ENCODE measurements at places on chromosomes 11 and 22.

- DNase-seq: no peak
Measured at GRCh38 chr22:45235101-45235777, 5.5 kb downstream of the KIAA0930 start.

GRCh38 chr11:15935373-15935772 lies 421.0 kb downstream of the SOX6 start:
- DNase-seq: no peak

DNA sequence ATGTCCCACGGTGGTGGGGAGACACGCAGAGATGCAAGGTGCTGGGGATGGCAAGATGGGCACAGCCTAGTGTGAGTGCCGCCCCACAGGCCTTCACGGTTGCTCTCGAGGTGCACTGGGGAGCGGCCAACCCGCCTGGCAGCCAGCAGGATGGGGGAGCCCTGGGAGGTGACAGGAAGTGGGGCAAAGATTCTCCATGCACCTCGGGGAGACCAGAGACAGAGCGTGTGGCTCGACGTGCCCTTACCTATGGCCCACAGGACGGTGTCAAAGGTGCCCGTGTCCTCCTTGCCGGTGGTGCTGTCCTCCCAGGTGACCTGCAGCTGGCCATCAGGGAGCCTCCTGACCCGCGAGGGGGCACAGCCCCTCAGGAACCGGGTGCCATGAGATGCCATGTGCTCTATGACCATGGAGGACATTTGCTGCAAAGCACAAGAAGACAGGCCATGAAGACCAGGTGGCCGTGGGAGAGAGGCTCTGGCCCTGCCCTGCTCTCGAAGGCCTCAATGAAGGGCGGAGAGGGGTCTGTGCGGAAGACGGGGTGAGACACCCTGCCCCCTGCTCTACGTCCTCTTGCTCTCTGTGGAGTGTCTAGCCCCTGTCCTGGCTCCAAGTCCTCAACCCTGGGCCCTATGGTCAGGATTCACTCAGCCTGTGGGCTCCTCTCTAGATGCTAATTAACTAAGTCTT lies 40.6 kb upstream of the GNB1L start:
- no peak for DNase-seq

DNA sequence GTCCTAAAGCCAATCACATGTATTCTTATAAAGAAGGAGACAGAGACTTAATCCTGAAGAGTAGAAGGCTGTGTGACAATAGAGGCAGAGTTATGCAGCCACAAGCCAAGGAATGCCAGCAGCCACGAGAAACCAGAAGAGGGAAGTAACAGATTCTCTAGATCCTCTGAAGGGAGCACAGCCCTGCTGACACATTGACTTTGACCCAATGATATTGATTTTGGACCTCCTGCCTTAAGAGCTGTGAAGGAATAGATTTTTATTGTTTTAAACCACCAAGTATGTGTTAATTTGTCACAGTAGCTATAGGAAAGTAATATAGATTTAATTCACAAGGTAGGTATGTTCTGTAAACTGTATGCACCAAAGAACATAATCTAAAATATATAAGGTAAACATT lies 103.6 kb downstream of the TTC17 start:
- DNase-seq: no peak

GRCh38 chr11:108825381-108825780 lies 160.5 kb downstream of the DDX10 start:
- no peak for DNase-seq

- no peak for DNase-seq
Measured at GRCh38 chr11:528815-529727, 6.3 kb downstream of the HRAS start.

- DNase-seq: no peak
Measured at GRCh38 chr22:49589811-49590210, 237.9 kb downstream of the BRD1 start.

- DNase-seq: no peak
Measured at GRCh38 chr11:93784935-93785360, 866 bp downstream of the MED17 start.

- no peak for DNase-seq
Measured at GRCh38 chr11:47786373-47786772, 19.2 kb upstream of the FNBP4 start.

GRCh38 chr11:19442554-19442910 lies 201.8 kb upstream of the E2F8 start:
- no peak for DNase-seq

- no peak for DNase-seq
Measured at GRCh38 chr11:109957601-109958000, 135.6 kb upstream of the ZC3H12C start.

GRCh38 chr11:39683288-39683950 lies 1776.0 kb downstream of the LRRC4C start:
- DNase-seq: no peak

Measured in AG08396 (cell line).